OCI-LY7 (cell line): ENCODE measurements at places on chromosomes 6 and 20.
A peak's percentile ranks its signal among the peaks of the same experiment; 100 is the strongest.

- DNase-seq: peak; percentile 15
These were observed 655 bp upstream of the NDUFAF4 start for GRCh38 chr6:96898241-96898851.

DNA sequence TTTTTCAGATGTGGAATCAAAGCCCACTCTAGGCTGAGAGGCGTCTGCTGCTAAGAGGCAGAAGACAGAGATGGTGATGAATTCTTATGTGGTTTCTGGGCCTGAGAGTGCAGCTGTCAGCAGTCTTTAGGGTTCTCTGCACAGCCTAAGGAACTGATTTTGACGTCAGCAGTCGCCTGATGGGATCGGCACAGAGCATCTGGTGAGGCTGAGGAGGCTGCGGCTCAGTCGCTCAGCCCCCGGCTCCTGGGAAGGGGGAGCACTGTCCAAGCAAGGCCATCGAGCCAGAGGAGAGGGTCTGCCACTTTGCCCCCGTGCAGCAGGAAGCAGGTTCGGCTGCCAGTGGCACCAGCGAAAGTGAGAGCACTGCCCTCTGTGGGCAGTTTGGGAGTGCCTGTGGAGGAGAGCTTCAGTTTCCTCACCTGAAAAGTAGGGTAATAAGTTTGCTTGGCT, 92.5 kb downstream of the TCP11 start:
- DNase-seq: peak; percentile 10

DNA sequence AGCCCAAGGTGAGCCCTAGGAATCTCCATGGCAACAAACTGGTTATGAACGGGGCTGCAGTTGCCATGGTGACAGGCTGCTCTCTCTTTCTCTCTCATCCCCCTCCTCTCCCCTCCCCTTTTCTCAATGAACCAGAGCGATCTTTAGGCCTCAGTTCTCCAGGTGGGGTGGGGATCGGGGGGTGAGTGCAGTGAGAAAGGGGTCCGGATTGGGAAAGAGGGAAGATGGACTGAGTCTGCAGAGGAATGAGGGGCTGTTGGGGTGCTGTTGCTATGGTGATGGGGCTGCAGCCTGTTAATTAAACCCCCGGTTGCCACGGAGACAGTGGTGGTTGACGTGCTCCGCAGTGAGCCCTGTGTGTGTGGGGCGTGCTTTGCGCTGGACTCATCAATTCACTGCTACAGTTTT, 3.6 kb upstream of the SLC12A5 start:
- no peak for DNase-seq

- no peak for DNase-seq
These were observed 641.1 kb downstream of the RNF144B start for GRCh38 chr6:19028201-19028600.

DNA sequence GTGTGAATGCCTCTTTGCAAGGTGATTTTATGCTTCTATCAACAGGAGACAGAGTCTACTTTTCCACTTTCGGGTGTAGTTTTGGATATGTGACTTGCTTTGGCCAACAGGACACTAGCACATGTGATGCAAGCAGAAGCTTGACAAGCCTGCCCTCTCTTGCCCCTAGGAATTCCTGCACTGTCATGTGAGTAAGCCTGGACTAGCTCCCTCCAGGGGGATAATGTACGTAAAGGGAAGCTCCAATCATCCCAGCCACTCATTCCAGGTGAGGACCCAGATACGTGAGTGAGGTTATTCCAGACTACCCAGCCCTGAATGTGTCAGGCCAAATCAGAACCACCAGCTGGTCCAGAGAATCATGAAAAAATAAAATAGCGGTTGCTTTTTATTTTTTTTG, 33.3 kb downstream of the BEND3 start:
- DNase-seq: no peak

DNA sequence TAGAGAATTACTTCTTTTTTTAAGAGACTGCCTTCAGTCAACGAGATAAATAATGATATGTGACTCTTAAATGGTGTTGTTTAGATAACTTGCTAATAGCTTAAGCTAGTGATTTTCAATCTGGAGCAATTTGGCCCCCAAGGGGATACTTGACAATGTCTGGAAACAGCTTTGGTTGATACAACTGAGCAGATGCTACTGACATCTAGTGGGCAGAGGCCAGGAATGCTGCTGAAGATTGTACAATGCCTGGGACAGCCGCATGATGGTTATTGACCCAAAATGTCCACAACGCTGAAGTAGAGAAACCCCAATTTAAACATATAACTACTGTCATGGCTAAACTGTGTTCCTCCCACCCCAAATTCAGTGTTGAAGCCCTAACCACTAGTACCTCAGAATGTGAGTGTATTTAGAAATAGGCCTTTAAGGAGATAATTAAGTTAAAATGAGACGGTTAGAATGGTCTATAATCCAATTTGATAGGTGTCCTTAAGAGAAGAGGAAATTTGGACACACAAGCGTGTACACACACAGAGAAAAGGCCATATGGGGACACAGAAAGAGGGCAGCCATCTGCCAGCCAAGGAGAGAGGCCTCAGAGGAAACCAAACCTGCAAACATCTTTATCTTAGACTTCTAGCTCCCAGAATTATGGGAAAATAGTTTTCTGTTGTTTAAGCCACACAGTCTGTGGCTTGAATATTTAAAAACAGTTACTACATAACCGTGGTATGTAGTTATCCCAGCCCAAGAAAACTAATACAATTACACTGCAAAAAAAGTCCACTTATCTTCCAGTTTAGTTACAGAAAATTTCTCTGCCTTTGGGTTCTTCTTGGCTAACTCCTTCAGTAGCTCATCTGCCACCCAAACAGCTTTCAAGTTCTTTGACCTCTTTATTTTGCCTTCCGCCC, 22.2 kb downstream of the RWDD2A start:
- peak; percentile 81 for DNase-seq

DNA sequence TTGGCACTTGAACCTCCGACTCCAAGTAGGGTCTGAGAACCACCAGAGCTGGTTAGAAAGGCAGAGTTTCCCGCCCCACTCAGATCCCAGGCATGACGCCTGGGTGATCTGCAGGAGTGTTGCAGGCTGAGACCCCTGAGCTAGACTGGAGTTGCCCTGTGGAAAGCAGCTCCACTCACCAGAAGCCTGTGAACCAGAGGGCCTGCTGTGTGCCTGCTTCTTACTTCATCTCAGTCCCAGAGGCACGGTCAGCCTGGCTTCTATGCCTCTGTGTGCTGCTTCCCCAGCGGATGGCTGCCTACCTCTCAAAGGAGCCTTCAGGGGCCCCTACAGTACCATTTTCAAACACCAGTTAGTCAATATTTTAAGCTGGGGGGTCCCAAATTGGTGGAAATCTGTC, 15.6 kb upstream of the CCN6 start:
- DNase-seq: no peak

- no peak for DNase-seq
These were observed 480.9 kb upstream of the NOX3 start for GRCh38 chr6:155936551-155936950.

DNA sequence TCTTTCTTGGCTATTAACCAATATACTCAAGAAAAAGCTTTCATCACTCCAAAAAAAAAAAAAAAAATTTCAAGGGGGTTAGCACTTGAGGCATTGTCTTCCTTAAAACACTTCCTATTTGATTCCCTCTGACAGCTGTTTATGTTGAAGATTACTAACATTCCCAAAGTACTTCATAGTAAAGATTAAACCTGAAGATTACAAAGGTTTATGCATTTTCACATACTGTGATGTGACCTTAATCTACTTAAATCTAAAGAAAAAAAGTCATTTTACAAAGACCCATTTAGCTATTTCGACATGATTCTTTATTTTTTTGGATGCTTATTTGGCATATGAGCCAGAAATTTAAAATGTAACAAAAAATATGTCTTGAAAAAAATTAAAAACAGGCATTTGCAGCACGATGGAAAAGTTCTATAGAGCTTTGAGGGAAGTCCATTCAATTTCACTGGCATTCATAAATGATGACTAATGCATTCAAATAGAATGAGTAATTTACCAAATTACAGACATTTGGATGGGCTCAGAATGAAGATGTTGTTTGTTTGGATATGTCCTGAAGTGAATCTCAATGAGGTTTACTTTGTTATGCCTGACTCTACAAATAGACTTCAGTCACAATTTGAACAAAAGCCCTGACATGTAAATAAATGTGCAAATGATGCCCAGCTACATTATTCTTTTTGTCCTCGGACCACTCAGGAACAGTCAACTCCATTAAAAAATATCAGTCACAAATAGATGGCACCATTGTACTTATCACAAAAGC, 674.6 kb upstream of the MARCKS start:
- DNase-seq: no peak

DNA sequence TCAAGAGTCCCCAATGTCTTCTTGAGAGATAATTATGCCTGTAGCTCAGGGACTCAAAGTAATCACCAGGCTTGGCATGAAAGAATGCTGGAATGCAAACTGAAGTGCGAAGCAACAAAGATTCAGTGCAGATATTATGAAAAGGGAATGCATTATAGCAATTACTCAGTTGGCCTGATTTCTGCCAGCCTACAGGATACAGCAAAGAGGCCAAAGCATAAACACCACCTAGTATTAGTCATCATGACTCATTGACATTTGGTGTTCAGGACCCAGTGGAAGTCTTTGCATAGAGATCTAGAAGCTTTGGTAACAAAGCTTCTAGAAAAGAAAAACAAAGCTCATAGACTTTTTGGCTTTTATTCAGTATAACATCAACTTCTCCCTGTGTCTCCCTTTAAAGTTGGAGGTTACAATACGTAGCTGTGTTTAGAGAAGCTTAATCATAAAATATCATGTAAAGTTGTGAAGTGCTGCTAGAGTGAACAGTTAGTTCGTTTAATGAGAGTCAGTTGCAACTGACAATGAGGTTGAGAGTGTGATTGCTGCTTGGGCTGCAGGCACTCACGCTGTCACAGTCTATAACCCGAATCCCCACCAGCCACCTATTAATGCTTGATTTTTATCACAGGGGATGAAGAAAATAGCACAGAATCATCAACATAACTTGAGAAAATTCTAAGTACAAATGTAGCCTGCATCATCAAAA, 932.7 kb downstream of the TFAP2A start:
- no peak for DNase-seq

- no peak for DNase-seq
These were observed 27.3 kb upstream of the SPDEF start for GRCh38 chr6:34583461-34583860.

DNA sequence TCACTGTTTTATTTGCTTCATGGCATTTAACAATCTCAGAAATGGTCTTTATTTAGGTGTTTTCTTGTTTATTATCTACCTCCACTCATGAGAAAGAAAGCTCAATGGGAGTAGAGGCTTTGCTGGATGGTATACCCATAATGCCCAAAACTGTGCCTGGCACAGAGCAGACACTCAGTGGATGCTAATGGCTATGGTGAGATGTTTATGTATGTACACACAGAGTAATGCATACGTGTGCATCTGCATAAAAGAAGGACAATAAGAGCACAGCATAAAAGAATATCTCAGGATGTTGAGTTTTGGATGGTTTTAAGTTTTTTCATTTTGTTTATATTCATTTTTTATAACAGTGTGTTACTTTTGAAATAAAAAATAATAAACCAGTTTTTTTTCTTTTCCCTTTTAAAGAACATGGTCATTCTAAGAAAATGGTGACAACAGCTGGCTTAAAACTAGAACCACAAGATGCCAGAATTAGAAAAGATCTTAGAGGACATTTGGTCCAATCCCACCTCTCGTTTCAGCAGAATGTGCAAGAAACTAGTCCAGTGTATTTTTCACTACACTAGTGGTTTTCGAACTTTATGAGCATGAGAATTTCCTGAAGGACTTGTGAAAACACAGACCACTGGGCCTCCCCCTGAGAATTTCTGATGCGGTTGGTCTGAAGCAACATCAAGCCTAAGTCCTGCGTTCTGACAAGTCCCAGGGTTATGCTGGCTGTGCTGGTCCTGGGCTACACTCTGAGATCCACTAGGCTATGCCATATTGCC, 131.9 kb downstream of the FYN start:
- no peak for DNase-seq

GRCh38 chr6:144152334-144152900, 2.1 kb downstream of the STX11 start:
- no peak for DNase-seq
